A549 treated with dexamethasone at 1 μM for 4 hours (cell line): ENCODE measurements at places on chromosomes 5 and 9. TPM values are rescaled to one million over a fixed set of nuclear protein-coding genes. Genes with fewer than 3 reads are reported as not detected.

Gene KIF12
- 0.99 to 2.3 TPM (median 1.7 TPM) in 5 replicates for total RNA-seq

Gene IL5
- total RNA-seq: 0.47 TPM in 1 of 5 replicates, not detected in the others

Gene TAF1L
- 0.01 TPM in 2 of 5 replicates, not detected in the others for total RNA-seq

Gene PCA3
- not detected in 5 replicates for total RNA-seq

Gene SLC9A3
- 1.7 to 2.3 TPM (median 2.1 TPM) in 5 replicates for total RNA-seq

Gene CDH18
- total RNA-seq: not detected in 5 replicates

Gene PTTG1
- 175 to 296 TPM (median 182 TPM) in 5 replicates for total RNA-seq

Gene FAM221B
- total RNA-seq: not detected in 5 replicates

Gene ASS1
- total RNA-seq: 18.7 to 22.4 TPM (median 20.7 TPM) in 5 replicates

Gene FOXD4L4
- total RNA-seq: 0.04 to 0.07 TPM (median 0.05 TPM) in 3 of 5 replicates, not detected in the others

Gene SPATA31D1
- not detected in 5 replicates for total RNA-seq

Gene MPDZ
- 9.5 to 13.9 TPM (median 11.4 TPM) in 5 replicates for total RNA-seq

Gene SAP30L
- total RNA-seq: 29.0 to 35.0 TPM (median 31.9 TPM) in 5 replicates

Gene CMYA5
- total RNA-seq: 0.08 to 0.28 TPM (median 0.09 TPM) in 5 replicates
